NCI-H1092 (cell line): ENCODE measurements at places on chromosomes 6 and 20.

DNA sequence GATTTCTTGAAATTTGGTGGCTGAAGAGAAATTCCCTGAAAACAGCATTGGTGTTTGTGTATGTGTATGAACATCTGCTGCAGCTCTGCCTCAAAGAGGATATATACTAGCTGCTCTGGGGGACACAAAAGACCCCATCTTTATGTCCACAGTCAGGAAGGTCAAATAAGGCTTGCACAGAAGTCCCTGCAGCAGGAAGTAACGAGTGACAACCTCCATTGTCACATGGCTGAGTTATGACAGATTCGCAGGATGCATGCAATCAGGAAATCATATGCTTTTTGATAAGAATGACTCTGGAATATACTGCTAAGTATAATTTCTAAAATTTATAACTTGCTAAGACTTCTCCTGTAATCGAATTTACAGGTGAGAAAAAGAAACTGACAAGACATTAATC is 225.9 kb upstream of the CST7 start:
- no peak for DNase-seq

- no peak for DNase-seq
These were observed 298.4 kb downstream of the UTRN start for GRCh38 chr6:144583614-144583954.

DNA sequence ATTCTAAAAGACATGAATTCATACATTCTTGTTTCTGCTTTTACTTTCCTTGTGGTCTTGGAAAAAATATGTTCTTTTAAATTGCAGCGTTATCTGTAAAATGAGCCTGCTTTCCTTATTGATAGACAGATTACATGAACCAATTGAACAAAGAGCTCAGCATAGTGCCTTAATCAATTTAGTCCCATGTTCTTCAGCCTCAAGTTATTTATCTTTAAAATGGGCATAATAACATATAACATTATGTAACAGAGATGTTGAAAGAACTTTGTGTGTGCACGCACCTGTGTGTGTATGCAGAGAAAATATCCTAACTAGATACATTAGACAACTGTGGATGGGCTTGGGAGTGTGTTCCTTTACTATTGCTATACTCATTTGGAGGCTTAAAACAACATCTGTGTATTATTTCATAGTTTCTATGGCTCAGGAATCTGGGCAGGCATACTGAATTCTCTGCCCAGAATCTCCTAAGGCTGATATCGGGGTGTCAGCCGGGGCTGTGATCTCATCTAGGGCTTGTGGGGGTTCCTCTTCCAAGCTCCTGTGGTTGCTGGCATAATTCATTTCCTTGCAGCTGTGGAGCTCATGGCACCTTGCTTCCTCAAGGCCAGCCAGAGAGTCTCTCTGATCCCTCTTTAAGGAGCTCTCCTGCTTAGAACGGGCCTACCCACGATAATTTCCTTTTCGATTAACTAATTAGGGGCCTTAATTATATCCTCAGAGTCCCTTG is 194.1 kb downstream of the ARID1B start:
- no peak for DNase-seq

DNA sequence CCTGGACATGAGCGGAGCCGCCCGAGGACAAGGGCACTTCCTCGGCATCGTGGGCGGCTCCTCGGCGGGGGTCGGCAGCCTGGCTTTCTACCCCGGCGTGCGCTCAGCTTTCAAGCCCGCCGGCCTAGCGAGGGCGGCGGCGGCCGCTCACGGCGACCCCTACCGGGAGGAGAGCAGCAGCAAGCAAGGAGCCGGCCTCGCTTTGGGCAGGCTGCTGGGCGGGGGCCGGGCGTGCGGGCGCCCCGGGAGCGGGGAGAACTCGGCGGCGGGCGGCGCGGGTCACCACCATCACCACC is 6.7 kb downstream of the PRDM13 start:
- DNase-seq, result peak; percentile 11

GRCh38 chr20:50369225-50370035 is 140.8 kb upstream of the PTPN1 start:
- DNase-seq, result peak; percentile 57

GRCh38 chr6:138012682-138013081 is 94.5 kb downstream of the PERP start:
- no peak for DNase-seq

DNA sequence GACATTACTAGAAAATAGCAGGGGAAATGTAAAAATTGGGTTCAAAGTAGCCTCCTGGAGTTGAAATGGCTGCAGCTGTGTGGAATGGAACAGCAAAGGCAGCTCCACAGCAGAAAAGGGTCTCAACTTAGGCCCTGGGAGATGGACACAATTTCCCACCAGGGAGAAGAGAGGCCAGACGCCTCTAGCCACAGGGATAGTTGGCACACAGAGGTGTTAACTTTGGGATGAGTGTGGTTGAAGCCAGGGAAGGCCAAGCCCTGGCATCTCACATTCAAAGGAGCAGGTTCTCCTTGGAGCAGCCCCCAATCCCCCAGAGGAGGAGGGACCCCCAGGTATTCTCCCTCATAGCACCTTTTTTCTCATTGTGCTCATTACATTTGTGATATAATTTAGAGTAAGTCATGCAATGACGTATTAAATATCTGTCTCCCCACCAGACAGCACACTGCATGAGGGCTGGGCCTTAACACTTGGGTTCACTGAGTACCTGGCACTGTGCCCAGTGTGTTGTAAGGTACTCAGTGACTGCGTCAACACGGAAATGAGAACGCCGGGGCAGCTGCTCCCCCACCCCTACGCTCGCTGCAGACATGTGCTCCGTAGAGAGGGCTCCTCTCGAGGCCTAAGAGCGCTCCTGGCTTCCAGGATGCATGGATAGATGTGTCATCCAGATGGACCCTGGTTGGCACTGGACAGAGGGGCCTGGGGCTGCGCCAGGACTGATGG is 76.0 kb upstream of the CD93 start:
- DNase-seq, result peak; percentile 83

DNA sequence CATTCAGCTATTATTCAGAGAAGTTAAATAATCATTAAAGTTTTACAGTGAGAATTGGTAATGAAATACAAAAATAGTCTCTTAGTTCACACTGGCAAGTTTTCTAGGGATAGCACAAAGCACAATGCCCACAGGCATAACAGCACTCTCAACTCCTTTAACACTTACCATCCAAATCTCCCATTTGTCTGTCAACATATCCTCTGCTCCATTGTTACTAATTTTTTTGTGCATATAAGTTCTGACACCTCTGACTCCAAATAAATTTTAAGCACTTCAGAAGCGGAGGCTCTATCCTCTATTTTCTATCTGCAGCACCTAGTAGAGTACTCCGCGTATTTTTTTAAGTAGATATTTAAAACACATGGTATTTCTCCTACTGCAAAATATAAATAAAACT is 15.6 kb upstream of the RSPO3 start:
- DNase-seq, result no peak

GRCh38 chr6:99189823-99190721 is 159.4 kb downstream of the FAXC start:
- no peak for DNase-seq
